ENCODE measurements at places on chromosomes 7 and 10. TPM values are rescaled to one million over a fixed set of nuclear protein-coding genes. Genes with fewer than 3 reads are reported as not detected.

DNA sequence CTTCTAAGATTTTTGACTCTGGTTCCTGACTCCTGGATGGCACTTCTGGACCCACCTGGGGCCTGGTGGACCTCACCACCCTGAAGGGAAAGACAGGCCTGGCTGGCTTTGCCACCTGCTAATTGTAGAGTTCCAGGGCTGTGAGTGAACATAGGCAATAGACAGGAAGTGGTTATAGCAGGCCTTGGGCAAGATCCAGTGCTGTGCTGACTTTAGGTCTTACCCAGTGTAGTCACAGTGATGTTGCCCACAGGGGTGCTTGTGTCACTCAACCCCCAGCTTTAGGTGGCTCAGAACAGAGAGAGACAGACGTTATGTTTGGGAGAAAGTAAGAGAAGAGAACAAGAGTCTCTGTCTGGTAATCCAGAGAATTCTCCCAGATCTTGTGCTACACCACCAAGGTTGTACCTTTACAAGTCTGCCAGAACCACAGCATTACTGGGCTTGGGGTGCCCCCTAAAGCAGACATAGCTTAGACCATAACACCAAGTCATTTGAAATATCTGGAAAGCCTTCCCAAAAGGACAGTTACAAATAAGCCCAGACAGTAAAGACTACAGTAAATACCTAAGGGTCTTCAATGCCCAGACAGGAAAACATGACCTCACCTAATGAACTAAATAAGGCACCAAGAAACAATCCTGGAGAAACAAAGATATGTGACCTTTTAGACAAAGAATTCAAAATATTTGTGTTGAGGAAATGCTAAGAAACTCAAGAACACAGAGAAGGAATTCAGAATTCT is 303.4 kb downstream of the PCLO start:
- DNase-seq: no peak

Gene AQP1
- 1.4 TPM for total RNA-seq

Gene POLR2J
- total RNA-seq: 35.3 TPM

DNA sequence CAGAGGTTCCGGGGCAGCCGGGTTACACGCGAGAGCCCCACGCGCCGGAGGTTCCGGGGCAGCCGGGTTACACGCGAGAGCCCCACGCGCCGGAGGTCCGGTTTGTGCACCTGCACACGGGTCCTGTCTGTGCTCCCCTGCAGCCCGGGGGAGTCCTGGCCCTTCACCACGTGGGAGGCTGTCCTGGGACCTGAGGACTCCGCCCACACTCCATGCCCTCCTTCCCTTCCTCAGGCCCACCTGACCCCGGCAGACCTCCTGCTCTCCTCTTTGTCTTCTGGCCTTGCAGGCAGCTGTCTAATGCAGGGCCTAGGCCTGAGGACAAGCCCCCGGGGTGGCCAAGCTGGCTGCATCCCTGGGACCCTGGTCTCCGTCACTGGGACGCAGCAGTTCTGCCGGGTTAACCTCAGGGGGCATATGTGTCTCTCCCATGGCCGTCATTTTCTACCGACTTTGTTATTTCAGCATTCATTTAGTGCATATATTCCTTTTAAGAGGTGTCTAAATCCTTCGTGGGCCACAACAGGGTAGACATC is 374.6 kb downstream of the DNAJB6 start:
- DNase-seq: no peak

- DNase-seq: no peak
Observed at GRCh38 chr10:30160271-30160982, 101.0 kb upstream of the JCAD start.

Gene NUTM2A
- total RNA-seq: 1.5 TPM

DNA sequence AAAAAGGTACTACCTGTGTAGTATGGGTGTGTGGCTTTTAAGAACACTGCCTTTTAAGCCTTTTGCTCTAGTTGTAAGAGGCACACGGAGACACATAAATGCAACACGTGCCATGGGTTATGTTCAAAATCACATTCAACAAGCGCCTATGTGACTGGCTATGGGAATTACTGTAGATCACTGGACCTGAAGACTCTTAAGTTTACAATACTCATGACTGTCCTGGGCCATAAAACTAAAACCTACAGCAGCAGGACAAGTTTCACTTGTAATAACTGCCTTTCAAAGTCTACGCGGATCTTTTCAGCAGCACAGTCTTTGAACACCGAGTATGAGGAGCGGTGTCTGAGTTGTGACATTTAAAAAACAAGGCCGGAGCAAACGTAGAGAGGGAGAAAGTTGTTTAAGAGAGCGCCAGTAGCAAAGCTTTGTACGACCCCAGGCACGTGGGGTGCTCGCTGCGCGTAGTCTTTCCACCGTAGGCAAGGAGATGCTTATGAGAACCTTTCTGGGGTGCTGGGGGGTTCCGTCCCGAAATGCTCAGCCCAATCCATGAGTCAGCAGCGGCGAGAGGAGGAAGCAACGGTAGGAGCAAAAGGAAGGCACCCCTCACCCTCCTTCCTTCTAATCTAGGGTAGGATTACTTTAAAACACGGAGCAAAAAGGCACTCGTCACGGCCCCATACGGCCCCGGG is 662 bp downstream of the DNAJC2 start:
- DNase-seq: peak; percentile 58

Gene CLDN3
- not detected for total RNA-seq

DNA sequence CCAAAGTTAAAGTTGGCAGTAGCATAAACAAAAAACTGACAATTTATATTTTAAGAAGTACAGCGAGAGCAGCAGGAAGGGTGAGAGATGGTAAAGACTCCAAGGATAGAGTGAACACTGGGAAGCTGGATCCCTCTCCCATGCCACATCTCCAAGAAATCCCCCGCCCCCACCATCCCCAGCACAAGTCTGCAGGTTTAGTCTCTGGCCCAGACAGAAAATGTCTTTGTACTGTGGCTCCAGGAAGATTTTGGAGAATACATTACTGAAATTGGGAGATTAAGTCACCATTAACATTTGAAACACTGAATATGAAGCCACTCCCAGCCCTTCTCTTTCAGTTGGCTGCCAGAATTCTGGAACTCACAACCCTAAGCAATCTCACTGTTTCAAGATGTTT is 140.3 kb downstream of the MACC1 start:
- DNase-seq: no peak

DNA sequence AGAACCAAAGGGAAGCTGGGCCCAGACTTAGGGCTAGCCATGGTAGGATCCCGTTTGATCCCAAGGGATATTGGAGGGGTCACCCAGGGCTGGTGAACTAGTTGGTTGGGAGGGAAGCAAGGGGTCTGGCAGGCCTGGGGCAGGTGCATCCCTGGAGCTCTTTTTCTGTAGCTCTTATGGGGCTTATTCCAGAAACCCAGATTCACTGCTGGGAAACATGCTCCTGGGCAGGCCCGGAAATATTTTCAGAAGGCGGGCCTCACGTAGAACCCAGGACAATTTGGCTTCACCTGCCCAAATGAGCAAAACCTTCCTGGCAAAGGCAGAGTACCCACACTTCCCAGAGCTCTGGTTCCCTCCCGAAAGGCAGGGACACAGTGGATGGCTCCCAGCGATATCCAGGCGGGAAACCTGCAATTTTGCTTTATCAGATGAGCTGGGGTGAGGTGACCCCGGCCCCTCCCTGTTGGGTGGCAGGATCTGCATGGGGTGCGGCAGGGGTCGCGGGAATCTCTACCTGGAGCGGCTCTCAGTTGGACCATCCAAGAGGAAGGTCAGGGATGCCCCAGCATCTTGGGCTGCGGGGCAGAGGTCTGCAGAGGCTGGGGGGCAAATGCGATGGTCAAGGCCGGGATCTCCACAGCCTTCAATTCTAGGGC is 533.9 kb downstream of the TCERG1L start:
- no peak for DNase-seq

DNA sequence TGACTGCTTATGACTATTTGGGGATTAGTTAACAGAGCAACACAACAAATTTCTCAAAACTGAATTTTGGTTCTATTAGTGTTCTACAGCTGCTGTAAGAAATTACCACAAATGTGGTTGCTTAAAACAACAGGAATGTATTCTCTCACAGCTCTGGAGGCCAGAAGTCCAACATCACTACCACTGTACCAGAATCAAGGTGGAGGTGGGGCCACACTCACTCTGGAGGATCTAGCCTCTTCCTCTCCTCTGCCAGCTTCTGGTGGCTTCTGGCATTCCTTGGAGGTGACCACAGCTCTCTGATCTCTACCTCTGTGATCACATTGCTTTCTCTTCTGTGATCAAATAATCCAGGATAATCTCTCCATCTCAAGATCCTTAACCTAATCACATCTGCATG is 194.7 kb upstream of the BMPER start:
- DNase-seq: no peak

DNA sequence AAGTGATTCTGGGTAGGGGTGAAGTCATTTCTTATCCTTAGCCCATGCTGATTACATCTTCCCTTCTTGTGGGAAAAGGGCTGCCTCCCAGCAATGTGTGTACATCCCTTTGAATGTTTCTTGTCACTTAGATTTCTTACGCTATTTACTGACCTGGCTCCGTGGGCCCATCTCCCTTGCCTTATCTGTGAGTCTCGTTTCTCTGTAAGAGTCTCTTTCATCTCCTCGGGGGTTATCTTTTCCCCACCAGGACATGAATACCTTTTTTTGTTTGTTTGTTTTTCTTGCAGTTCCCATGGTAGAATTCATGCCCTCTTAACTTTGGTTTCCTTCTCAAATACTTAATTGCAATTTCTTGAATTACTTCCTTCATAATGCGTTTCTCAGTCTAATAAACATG is 107.7 kb downstream of the BAMBI start:
- DNase-seq: no peak

Gene CRCP
- 72.1 TPM for total RNA-seq

GRCh38 chr7:117871401-117871777 is 1.9 kb downstream of the CTTNBP2 start:
- DNase-seq: no peak

- no peak for DNase-seq
Observed at GRCh38 chr10:90321132-90321816, 536.6 kb downstream of the HTR7 start.

Gene STAG3
- total RNA-seq: 5.6 TPM

Gene GALNT17
- not detected for total RNA-seq

DNA sequence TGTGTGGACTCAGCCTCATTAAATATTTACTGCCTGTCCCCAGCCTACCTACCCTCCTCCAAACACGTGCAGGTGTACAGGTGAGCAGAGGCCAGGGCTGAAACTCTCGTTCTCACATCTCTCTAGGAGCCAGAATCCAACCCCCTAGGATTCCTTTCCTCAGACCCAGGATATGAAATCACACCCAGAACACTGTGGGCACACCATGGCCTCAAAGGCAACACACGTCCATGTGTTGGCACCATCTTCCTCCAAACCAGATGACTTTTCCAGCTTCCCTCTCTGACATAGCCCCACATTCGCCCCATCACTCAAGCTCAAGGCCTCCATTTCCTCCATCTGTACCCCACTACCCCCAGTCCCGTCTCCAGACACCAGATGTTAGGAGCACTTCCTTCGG is 51.8 kb upstream of the DUSP5 start:
- peak; percentile 7 for DNase-seq

GRCh38 chr10:119292968-119293760 is 85.8 kb downstream of the GRK5 start:
- peak; percentile 44 for DNase-seq

DNA sequence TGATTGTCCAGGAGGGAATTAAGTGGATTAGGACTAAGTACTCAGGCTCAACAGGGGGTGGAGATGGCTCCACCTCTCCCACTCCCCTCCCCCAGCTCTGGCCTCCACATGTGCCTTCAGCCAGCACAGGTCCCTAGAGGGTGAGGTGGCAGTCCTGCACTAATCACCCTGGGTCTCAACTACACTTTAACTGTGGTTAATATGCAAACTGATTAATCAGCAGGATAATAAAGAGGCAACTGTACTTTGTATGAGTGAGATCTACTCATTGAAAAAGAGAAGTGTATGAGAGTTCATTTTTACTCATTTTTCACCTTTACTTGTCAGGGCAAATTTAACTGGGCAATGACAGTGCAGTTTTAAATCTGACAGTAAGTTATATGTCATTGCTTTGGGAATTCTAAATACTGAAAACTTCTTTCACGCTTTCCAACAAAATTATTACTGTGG is 223.8 kb upstream of the CCDC6 start:
- no peak for DNase-seq

DNA sequence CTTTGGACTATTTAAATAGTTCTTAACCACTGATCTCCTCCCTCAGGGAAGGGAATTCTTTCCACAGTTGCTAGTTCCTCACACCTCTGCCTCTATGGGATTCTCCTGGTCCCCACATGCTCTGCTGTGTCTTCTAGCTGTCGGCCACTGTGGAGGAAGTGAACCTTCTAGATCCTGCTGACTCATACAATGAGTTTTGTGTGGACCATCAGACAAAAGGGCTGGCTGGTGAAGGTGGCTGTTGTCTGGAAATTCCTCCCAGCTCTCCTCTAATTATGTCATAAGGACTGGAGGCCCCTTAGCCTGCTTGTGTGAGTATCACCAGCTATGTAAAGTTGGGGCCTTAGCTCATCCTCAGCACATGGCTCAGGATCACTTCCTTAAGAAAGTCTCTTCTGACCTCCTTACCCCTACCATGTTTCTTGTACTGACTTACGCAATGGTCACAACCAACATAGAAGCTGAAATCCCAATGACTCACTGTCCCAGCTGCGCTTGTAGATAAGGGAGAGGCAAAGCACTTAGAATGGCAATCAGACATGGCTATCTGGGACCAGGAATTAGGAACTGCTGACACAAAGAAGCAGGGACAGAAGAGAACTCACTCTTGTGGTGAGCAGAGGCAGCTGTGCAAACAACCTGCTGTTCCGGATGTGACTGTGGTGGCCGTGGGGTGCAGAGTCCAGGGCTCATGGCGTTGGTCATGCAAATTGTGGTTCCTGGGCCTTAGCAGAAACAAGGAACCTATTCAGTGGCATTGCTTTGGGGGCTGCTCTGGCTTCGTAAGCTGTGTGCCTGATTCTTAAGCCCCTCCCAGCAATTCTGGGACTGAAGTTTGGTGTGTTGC is 2.5 kb upstream of the MACC1 start:
- peak; percentile 29 for DNase-seq

DNA sequence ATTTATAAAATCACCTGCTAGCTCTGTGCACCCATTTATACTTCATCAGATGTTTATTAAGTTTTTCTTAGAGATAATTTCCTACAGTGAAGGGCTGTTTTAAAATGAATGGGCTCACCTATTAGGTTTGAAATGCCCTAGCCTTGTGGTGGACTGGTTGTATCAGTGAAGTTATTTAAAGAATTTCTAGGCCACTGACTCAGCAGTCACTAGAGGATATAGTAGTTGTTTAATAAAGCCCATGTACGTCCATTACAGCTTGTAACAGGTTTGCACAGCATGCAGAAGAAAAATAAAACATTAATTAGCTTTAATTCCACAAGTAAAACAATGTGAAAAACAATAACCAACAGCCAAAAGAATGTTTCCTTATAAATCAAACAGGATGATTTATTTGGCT is 128.0 kb downstream of the RSU1 start:
- DNase-seq: no peak

- no peak for DNase-seq
Observed at GRCh38 chr10:123399276-123399839, 245.2 kb downstream of the BUB3 start.

Gene CPA2
- total RNA-seq: not detected

GRCh38 chr7:17580141-17580540 is 281.7 kb downstream of the AHR start:
- no peak for DNase-seq

- no peak for DNase-seq
Observed at GRCh38 chr10:110491346-110491745, 6.4 kb upstream of the DUSP5 start.

Gene TACR2
- not detected for total RNA-seq

GRCh38 chr10:122850705-122851640 is 5.3 kb upstream of the CUZD1 start:
- no peak for DNase-seq

- no peak for DNase-seq
Observed at GRCh38 chr10:71585564-71586290, 133.9 kb downstream of the C10orf105 start.

GRCh38 chr10:96718304-96718990 is 1.9 kb downstream of the PIK3AP1 start:
- DNase-seq: no peak
